ENCODE measurements at places on chromosomes 3 and 15.

DNA sequence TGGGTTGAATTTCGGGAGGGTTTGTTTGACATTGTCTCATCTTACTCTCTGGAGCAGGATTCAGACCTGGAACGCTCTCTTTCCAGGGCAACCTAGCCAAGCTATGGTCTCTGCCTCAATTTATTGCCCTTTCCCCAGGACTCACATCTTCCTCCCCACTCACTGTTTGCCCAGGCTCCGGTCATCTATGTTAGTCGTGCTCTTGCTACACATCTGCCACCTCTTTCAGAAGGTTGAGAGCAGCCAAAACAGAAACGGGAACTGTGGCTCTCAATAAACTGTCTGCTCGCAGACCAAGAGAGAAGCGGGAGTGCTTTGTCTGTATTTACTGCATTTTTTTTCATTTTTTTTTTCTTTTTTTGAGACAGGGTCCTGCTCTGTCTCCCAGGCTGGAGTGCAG, 81.6 kb downstream of the ST6GAL1 start:
- DNase-seq, result no peak

DNA sequence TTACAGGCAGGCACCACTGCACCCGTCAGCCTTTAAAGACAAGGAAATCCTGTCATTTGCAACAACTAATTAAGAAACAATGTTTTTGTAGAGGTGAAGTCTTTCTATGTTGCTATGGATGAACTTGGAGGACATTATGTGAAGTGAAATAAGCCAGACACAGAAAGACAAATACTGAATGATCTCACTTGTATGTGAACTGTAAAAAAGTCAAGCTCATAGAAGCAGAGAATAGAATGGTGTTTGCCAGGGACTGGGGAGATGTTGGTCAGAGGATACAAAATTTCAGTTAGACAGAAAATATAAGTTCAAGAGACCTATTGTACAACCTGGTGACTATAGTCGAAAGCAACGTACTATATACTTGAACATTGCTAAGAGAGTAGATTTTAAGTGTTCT, 27.2 kb upstream of the ARPIN start:
- no peak for DNase-seq

DNA sequence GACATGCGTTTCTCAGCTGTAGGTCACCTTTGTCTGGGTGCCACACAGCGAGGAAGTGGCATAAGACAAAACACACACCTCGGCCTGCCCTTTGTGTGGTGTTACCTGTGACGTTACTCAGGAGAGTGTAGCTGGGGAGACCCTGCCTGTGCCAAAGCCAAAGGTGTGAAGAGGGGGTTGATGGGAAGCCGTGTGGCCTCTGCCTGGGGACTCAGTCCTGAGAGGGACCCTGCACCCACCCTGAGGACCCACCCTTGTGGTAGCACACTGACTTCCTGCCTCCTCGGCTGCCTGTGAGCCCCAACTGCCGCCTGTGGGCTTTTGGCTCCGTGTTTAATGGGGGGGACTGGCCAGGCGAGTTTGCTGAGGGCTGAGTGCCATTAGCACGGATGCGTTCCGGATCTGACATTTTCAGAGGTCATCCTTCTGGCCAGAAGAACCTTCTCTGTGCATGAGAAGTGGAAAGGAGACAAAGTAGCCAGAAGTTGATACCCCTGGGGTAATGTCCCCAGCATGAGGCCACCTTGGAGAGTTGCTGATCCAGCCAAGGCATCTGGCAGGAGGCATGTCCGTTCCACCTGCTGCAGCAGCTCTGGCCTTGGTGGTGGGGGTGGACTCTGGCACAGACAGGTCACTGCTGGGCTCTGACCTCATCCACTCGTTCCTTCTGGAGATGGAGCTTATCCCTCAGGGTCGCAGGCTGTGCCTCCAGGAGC, 51.8 kb upstream of the FURIN start:
- no peak for DNase-seq

DNA sequence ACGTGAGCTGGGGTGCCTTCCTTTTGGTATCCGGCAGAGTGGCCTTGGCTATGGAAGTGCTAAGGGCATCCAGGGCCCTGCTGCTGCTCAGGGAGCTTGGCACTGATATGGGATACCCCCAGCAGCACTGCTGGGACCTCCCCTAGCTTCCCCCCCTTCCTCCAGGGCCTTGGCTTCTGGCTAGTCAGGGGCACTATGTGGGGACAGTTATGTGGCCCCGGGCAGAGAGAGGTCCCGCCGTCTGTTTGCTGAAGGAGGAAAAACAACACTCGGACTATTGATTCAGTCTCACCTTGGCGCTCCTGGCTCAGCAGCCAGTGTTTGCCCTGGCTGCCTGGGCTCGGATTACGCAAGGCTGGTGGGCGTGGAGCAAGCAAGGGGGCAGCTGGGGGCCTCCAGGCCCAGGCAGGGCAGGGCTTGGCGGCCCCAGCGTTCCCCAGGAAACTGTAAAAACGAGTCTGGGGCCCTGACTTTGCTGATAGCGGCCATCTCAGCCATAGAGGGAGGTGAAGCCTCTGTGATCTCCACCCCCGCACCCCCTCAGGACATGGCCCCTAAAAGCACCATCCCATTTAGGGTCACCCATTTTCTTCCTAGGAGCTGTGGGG, 5.7 kb downstream of the FURIN start:
- DNase-seq, result no peak

GRCh38 chr15:63860555-63860954, 26.8 kb upstream of the HERC1 start:
- DNase-seq, result no peak

DNA sequence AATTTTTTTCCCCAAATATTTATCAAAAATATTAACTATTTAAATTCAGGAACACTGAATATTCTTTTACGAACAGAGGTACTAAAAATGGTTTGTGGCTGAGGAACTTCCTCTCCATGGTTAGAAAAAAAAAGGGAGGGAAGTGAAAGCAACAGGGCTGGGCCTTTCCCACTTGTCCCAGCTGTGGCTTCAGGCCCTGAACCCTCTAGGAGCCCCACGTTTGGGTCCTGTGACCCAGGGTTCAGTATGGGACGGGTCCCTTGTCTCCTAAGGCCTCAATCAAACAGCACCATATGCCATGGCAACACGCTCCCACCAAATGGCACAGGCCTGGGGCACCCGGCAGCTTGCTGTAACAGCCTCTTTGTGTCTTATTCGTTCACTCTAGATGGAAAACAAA, 32.4 kb downstream of the POC1A start:
- DNase-seq, result no peak

GRCh38 chr3:136249091-136249490, 1.0 kb upstream of the PCCB start:
- DNase-seq, result no peak

- no peak for DNase-seq
These were observed 261.4 kb upstream of the MME start for GRCh38 chr3:154818676-154819255.

DNA sequence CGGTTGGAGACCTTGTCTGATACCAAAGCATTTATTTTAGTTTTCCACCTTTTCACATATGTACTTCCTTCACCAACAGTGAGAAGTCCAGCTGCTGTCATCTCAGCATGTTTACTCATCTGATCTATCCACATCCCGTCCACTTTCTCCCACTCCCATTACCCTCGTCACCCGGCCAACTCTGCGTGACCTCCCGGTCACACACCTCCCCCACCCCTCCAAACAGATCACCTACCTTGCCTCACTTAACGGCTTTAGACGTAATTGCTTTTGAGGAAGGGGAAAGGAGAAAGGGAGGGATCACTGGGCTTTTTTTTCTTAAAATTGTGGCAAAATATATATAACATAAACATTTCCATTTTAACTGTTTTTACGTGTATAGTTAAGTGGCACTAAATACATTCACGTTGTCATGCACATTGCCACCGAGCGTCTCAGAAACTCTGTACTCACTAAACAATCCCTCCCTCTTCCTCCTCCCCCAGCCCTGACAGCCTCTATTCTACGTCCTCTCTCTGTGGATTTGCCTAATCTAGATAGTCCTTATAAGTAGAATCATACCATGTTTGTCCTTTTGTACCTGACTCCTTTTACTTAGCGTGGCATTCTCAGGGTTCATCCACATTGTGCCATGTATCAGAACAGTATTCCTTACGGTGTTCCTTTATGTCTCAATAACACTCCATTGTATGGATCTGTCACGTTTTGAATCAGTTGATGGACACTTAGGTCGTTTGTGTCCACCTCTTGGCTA, 67.2 kb downstream of the LMLN start:
- DNase-seq, result no peak

GRCh38 chr3:3189102-3189727, 9.7 kb upstream of the CRBN start:
- no peak for DNase-seq

GRCh38 chr3:55165704-55166405, 238.0 kb upstream of the LRTM1 start:
- DNase-seq, result no peak

DNA sequence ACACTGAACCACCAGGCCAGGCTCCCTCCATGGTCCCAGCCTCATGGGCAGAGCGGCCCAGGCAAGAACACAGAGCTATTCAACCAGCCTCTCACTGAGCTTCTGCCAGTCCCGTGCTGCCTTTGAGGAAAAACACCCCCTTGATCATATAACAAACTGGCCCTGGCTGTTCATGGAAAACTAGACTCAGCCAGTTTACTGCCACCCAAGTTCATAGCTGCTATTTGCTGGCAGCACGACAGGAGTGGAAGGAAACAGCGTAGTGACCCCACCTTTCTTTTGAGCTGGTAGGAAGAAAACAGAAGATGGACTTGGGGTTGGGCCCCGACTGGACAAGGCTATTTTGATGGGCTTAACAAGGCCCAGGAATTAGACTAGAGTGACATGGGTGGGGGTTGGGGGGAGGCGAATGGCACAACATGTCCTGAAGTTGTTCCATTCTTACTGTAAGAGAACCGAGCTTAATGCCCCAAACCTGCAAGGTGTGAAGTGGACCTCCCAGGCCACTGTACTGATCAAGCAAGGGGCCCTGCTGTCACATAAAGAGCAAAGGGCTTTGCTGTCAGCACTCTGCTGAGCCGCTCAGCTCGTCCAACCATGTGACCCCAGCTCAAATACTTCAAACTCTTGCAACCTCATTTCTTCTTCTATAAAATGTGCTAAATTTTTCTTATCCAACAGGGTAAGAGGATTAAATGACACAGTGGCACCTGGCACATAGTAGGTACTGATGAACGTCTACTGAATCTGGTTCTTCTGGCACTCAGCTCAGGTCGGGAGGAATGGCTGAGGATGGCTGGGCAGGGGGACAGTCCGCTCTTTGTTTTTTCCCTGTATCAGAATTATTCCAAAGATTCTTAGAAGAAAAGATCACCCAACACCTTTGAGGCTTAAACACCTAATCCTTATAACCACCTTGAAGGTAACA, 1.6 kb downstream of the FBXL22 start:
- DNase-seq, result no peak

- DNase-seq, result no peak
These were observed 244.2 kb downstream of the PTPRG start for GRCh38 chr3:61805510-61806080.

DNA sequence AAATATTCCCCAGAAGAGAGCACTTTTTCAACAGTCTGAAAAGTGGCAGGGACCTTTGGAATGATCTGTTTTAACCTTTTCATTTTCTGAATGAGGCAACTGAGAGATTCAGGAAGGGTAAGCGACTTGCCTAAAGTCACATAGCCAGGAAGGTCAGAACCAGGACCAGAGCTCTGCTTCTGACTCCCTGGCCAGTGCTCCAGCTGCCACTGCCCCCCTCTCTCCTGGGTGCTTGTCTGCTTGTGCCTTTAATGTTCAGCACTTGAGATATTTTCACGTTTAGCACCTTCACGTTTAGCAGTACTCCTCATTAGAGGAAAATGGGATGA, 68.3 kb downstream of the SMAD3 start:
- DNase-seq, result no peak

DNA sequence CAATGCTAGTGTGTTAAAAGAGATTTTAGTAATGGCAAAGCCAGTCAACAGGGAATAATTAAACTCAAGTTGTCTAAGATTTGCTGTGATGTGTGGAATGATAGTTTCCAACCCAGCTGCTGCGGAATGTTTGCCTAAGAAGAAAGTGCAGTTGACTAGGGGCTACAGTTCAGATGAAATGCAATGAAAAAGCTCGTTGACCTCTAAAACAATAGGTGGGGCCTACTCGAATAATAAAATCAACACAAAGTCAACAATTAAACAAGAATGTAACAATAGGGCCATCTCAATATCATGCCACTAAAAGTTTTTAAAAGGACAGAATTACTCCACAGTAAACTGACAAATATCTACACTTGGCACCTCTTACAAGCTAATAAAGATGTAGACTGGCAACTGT, 484.2 kb downstream of the MECOM start:
- no peak for DNase-seq

GRCh38 chr3:3134750-3135448, 8.2 kb downstream of the TRNT1 start:
- no peak for DNase-seq

DNA sequence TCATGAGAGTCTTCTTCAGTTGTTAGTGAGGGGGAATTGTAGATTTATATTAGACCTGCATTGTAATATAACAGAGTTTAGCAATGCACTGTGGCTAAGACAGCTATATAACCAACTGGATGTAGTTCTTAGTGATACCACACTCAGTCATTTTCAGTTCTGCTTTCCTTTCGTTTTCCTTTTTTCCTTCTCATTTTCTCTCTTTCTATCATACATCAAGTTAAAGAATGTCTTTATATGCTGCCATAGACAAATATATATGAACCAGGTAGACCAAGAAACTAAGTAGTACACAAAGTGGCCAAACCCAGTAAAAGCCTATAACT, 43.7 kb upstream of the CD47 start:
- DNase-seq, result no peak

DNA sequence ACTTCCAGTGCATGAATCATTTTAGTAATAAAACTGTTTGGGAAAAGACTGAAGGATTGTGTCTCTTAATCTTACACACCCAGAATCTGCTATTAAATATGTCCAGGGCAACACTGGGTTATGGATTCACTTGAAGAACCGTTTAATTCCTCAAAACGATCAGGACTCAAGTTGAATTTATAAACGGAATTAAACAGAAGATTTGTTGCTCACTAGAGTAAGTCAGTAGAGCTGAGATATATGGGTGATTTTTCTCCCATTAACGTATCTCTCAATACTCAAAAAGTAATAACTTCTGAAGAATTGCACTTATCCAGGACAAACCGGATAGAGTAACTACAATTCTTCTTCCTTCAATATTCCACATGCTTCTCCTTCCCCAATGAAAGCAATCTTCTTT, 41.1 kb upstream of the LIPC start:
- DNase-seq, result no peak

DNA sequence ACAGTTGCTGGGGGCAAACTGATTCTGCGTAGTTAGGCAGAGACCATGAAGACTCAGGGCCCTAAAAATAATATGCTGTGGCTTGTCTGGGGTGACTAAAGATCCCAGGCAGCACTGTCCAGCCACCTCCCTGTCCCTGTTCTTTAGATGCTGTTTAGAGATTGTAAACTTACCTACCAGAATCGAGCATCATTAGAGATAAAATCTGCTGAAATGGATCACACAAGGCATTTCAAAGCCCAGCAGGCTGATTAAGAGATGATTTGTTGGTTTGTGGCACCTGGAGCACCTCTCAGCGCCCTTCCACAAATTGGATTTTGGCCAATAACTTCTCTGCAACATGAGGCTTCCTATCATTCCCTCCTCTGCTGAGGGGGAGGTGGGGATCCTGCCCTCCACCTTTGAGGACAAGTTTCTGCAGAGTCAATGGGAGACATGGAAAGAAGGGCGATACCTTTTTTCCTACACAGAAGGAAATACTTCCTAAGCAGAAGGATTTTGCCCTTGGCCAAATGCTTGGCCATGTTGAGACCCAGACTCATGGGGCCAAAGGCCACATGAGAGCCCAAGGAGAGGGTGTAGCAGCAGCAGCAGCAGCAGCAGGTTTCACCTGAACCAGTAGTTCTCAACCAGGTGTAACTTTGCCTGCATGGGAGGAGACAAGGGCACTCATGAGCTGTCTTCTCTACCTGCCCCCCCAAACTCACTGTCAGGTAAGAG, 37.5 kb downstream of the SEMA5B start:
- no peak for DNase-seq

- no peak for DNase-seq
These were observed 54.9 kb downstream of the KIF9 start for GRCh38 chr3:47227678-47228077.

Measured in activated T-cell treated with anti-CD3 and anti-CD28 coated beads for 4 hours (primary cell).